ENCODE measurements at places on chromosomes 5 and 9.

DNA sequence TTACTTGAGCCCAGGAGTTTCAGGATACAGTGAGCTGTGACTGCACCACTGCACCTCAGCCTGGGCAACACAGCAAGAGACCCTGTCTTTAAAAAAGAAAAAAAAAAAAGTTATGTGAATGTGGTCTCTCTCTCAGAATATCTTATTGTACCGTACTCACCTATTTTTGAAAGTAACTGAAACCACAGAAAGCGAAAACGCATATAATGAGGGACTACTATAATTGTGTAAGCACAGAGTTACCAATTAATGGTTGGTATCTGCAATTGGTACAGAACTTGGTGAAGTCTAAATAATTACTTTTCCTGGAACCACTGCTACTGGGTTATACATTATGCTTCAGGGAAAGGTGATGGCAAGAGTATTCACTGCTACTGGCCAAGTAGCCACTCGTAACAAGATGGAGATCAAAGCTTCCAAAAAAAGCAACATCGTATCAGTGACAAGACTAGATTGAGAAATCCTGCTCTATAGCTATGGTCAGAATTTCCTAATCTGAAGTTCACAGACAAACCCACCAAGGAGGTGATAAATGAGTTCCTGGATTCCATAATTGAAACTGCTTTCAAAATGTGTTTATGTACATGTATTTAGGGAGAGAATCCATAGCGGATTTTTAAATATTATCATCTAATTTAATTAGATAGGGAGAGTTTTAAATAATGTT lies 82.7 kb downstream of the NR6A1 start:
- no peak for DNase-seq

DNA sequence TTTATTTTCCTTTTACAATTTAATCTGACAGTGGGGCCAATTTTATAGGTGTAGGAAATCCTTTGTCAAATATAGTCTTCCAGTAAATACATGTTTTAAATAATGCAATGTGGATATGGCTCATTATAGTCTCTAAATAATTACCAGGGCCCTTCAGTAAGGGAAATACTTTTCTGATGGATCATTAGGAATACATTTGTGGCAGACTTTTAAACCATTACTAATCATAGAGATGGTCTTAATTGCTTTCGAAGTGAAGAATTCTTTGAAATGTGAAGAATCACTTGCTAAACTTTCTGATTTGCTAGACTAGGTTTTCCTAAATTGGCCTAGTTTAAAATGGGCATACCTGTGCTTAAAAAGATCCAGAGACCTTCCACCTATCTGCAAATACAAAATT lies 105.6 kb upstream of the ELL2 start:
- no peak for DNase-seq

DNA sequence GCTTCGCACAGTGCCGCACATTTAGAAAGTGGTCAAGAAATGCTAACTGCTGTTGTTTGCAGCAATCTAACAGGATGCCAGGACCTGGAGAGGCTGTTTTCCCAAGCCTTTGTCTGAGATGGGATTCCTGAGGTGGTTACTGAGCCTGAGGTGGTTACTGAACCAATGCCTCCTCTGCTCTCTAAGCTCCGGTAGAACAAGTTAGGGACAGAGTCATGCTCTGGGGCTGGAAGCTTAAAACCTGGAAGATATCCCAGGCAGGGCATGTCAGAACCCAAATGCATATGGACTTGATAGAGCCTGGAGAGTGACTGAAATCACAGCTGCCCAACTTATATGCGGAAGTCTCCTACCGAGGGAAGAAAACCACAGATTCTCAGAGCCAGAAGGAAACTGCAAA lies 46.5 kb upstream of the FAT2 start:
- no peak for DNase-seq

DNA sequence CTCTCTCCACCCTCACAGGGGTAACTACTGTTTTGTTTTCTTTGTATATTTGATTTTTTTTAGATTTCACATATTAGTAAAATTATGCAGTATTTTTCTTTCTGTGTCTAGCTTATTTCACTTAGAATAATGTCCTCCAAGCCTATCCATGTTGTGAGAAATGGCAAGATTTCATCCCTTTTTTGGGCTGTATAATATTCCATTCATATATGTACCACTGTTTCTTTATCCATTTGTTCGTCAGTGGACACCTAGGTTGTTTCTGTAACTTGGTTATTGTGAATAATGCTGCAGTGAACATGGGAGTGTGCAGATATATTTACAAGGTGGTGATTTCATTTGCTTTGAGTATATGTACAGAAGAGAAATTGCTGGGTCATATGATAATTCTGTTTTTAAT lies 144.0 kb upstream of the CHD1 start:
- no peak for DNase-seq

DNA sequence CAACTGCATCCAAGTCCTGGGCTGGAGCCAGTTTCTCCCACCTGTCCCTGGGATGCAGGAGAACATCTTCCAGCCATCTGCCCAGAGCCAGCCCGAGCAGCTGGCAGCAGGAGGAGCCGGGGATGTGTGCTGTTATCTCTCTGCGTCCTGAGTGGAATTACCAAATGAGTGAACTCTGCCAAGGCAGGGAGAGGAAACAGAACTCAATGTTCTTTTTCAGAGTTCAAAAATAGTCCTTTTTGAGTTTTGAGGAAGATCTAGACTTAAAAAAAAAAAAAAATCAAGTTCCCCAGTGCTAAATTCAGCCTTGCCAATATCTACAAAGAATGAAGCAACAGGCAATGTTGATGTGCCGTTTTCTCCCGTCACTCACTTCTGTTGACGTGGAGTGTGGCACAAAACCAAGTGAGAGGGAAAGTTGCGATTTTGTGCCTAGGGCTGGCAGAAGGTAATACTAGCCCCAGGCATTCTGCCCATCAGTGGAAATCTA lies 56.2 kb downstream of the TMOD1 start:
- DNase-seq = no peak

DNA sequence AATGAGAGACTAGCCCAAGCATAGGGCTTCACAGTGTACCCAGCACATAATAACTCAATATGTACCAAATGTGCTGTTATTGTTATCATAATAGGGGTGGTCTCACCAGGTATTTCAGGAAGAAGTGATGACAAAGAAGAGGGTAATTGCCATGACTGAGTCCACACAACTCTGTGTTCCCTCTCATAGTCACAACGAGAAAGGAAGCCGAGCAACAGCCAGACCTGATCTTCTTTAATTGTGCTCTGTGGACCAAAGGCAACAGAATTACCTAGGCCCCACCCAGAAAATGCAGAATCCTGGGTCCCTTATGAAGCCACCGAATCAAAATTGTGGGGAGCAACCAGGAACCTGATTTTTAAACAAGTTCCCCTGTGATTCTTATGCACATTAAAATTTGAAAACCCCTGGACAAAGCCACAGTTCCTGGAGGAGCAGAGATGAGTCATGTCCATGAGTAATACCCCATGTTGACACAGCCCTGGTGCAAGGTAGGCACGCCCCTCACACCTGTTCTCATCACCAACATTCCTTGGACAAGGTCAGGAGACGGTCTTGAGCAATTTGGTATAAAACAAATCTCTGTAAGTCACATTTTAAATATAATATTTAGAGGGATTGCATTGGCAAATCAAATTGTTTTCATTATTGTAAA lies 5.2 kb downstream of the FGF1 start:
- no peak for DNase-seq

DNA sequence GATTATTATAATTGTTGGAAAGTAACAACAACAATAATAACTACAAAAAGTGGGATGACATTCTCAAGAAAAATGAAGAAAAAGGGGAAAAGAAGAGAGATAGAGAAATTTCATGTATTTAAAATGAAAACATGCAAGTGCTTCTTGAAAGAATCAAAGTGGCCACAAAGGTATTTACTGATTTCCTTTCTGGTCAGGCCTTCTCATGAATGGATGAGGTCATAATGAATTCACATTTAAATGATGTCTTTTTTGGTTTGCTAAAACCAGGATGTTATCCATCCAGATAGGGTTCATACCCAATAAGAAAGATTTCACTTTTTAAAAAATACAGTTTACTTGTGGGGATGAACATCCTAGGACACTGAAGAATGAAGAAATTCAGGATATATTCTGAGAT lies 446.4 kb upstream of the PTGER4 start:
- no peak for DNase-seq

- no peak for DNase-seq
Measured at GRCh38 chr5:172622091-172623046, 18.7 kb upstream of the NEURL1B start.

DNA sequence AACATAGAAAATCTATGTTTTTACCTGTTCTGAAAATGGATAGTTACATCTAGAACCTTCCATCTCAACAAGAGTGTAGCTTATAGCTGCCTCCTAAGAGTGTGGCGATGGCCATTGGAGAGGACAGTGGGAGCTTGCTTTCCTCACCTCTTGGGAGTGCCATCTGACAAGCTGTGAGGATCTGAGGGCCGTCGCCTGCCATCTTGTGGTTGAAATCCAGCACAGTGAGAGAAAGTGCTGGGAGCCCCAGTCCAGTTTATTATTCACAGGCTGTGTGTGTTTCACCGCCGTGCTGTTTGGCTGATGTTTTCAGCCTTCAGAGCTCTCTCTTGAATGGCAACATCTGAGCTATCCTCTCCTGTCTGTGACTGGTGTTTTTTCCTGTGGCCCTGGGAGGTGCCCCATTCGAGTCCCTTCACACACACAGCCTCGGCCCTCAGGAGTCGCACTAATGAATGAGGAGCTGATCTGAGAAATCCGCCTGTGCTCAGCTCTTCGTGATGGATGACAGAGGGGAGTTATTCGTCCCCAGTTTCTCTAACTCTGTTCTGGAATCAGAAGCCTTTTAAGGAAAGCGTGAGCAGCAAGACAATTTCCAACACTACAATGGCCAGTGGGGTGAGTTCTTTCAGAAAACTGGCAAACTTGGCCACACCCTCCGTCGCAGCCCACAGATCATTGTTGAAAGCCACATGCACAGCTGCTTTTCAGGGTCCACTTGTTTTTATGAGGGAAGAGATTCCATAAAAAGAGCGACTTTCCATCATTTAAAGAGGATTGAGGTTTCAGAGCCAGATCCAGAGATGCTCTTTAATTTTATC lies 170.3 kb downstream of the PDZD2 start:
- DNase-seq = no peak

DNA sequence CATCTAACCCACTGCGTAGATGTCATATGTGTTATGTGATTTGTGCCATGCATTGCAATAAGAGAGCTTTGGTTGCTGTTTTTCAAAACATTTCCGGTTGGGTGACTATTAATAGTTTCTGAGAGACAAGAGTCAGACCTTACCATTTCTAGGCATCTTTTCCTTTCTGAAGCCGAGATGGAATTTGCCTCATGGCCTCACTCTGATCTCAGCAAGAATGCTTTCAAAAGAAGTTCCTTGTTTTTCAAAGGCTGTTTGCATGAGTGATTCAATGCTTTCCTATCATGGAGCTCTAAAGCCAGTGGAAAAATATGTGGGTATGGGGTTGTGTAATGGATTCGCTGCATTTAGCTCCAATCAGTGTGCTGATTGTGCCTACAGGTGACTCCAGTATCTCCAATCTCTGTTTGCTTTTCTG lies 203.1 kb upstream of the PPP1R2B start:
- no peak for DNase-seq
